ENCODE measurements at places on chromosomes 1 and 21.

- DNase-seq, result no peak
Measured at GRCh38 chr1:106536741-106537140, 519.7 kb upstream of the PRMT6 start.

GRCh38 chr1:51192213-51192843 lies 43.7 kb upstream of the RNF11 start:
- peak; percentile 66 for DNase-seq

DNA sequence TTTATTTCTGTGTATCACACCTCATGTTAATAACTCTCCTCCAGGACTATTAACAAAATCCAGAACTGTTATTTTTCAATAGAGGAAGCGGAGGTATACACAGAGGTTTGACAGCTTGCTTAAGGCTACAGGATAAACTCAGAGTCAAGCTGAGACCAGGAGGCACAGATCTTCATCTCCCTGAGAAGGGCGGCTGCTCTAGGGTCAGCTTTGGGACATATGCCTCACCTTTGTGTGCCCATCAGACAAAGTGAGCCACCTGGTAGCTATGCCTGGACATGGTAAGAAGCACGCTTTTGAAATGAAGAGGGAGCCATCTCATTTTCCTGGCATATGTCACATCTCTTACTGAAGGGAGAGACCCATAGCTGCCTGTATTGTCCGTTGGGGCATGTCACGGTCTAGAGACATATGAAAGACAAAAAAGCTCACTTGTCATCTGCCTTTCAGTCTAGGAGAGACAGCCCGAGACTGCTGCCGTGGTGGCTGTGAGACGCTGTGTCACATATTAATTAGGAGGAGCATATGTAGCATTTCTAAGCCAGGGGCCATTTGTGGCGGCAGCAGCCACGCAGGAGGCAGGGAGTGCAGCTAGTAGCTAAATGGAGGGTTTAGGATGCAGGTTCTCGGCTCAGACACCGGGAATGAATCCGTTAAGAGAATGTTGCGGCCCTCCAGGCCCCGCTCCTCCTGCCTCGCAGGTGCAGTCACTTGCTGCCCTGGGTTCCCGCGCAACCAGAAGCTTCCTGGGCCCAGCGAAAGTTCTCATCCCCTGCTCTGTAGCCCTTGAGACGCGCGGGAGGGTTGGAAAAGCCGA lies 161.3 kb upstream of the C1orf21 start:
- no peak for DNase-seq

DNA sequence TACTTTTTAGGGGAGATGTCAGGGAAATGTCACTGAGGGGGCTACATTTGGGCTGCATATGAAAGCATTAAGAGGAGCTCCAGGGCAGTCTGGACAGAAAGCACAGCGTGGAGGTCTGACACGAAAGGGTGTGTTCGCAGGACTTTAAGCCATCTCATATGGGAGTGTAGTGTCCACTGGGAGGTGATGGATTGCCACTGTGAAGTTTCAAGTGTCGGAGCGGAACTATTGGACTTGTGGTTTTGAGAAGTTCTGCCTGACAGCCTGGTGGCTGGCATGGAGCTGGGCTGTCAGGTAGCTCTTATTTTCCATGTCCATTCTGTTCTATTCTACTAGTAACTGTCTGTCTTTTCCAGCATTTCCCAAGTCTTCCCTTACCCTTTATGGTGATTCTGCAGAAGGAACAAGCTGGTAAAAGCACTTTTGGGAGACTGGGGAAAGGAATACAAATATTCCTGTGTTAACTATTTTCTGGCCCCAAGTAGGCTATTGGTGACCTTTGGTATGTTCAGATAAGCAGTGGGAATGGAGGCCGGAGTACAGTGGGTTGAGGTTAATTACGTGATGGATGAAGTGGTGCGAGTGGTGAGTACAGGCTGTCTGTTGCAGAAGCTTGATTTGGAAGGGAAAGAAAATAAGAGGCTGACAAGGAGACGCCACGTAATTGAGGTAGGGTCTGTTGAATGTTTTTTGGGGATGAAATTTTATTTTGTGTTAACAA lies 19.3 kb downstream of the B3GALT5 start:
- DNase-seq, result no peak

- no peak for DNase-seq
Measured at GRCh38 chr1:160251011-160251410, 11.3 kb downstream of the DCAF8 start.

- DNase-seq, result peak; percentile 55
Measured at GRCh38 chr1:224245188-224245587, 62.1 kb downstream of the DEGS1 start.

GRCh38 chr21:19048098-19048672 lies 644.6 kb upstream of the TMPRSS15 start:
- DNase-seq, result no peak

DNA sequence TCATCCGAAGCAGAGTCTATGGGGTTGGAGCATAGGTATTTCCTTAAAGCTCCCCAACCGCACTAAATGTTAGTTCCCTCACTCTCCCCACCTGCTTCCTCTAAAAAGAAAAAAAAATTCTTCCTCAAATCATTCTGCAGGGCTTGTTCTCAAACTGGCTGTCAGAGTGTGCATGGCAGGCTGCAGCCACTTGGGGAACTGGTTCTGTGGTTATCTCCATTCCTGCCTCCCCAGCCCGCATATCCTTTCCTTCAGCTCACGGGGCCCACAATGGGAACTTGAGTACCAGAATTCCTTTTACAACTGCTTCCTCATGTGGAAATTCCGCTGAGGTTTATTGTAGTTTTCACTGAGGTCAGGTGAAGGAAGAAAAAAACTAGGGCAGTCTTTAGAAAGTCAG lies 159.2 kb downstream of the PIGK start:
- DNase-seq, result no peak

- DNase-seq, result no peak
Measured at GRCh38 chr1:239511875-239512274, 125.5 kb downstream of the CHRM3 start.

GRCh38 chr1:15680561-15681348 lies 3.4 kb upstream of the PLEKHM2 start:
- peak; percentile 96 for DNase-seq

GRCh38 chr1:110123224-110123623 lies 11.0 kb downstream of the UBL4B start:
- no peak for DNase-seq

- DNase-seq, result peak; percentile 44
Measured at GRCh38 chr1:86419277-86419903, 4.6 kb upstream of the CLCA2 start.

DNA sequence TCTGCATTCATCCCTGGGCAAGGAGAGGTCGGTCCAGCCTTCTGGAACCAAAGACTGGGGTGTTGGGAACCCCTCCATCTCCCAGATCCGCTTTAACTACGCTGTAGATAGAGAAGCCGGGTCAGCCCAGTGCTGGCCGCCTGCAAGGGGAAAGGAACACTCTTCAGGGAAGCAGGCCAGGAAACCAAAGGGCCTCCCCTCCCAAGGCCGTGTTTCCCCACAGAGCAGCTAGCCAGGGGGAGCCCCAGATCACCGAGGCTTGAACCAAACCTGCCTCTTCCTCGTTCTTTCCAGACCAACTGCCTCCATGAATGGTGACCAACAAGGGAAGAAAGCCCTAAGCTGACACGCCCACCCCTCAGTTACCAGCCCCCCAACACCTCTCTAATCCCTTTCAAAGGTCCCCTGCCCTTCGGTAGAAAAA lies 1.2 kb upstream of the CHD5 start:
- no peak for DNase-seq

GRCh38 chr1:155513300-155513916 lies 49.2 kb downstream of the ASH1L start:
- DNase-seq, result peak; percentile 88

GRCh38 chr1:244272471-244273261 lies 179.0 kb downstream of the ADSS2 start:
- DNase-seq, result peak; percentile 80

- DNase-seq, result peak; percentile 78
Measured at GRCh38 chr1:110056776-110057175, 13.7 kb downstream of the ALX3 start.

DNA sequence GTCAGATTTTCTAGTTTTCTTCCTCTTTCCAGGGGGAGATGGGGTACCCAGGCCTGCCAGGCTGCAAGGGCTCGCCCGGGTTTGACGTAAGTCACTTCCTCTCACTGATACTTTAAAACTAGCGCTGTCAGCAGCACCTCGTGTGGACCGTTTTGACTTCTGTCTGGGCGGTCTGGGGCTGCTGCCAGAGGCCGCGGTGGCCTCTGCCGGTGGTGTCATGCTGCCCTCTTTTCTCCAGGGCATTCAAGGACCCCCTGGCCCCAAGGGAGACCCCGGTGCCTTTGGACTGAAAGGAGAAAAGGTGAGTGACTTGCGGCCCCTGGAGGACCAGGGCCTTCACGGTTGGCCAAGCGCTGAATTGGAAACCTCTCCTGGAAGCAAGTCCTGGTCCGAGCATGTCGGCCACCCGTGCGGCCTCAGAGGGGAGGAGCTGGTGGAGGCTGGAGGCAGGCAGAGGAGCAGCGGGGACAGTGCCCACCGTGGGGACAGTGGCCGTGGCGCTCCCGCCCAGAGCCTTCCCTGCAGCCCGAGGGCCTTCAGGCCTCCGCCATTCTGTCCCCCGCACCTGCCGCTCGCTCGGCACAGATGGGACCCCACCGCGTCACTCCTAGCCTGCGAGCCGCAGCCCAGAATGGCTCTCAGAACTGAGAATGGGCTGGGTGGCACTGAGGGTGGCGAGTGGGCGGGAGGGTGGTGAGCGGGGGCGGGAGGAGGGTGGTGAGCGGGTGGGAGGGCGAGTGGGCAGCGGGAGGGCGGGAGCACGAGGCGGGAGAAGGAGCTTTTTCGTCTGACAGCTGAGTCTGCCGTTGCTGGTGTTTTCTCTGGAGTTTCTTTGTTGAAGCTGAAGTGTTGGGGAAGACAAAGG lies 9.4 kb downstream of the COL6A1 start:
- DNase-seq, result no peak

GRCh38 chr1:115643225-115643624 lies 1.5 kb downstream of the VANGL1 start:
- DNase-seq, result no peak

DNA sequence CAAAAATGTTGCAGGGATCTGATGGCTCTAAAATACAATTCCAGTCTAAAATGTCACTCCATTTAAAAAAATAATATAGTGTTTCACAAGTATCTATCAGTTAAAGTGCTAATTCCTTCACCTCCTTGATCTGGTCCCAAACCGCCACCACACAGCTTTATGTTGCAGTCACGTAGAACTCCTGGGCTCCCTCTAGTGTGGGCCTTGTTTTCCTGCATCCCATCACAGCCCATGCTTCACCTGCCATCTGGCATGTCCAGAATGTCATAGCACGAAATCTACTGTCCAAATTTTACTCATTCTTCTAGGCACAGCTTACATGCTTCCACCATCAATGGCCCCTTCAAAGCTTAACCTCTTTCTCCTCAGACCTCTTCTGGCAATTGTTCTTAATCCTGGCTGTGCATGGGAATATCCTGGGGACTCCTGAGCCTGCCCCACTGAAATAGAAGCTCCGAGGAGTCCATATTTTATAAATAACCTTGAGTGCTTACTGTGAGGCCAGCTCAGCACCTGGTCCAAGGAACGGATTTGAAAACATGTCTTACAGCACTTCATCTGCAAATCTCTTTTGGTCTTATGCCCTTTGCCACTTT lies 15.5 kb downstream of the FYB2 start:
- no peak for DNase-seq

GRCh38 chr1:243770860-243771259 lies 79.2 kb downstream of the AKT3 start:
- no peak for DNase-seq

GRCh38 chr21:25254491-25255174 lies 352.6 kb downstream of the MRPL39 start:
- DNase-seq, result no peak

DNA sequence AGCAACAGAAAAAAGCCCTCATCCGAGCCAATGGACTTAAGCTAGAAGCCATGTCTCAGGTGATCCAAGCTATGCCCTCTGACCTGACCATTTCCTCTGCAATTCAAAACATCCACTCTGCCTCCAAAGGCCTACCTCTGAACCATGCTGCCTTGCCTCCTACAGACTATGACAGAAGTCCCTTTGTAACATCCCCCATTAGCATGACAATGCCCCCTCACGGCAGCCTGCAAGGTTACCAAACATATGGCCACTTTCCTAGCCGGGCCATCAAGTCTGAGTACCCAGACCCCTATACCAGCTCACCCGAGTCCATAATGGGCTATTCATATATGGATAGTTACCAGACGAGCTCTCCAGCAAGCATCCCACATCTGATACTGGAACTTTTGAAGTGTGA lies 20.7 kb downstream of the NR5A2 start:
- DNase-seq, result no peak

GRCh38 chr1:214164173-214164572 lies 116.8 kb upstream of the SMYD2 start:
- DNase-seq, result no peak

- DNase-seq, result peak; percentile 62
Measured at GRCh38 chr1:92259350-92259749, 39.4 kb downstream of the GLMN start.

- DNase-seq, result no peak
Measured at GRCh38 chr1:61869691-61870109, 127.4 kb downstream of the PATJ start.

- no peak for DNase-seq
Measured at GRCh38 chr1:216193839-216194443, 229.3 kb downstream of the USH2A start.

Measured in HCEC 1CT (cell line).